Aortic smooth muscle cell (primary cell): ENCODE measurements at places on chromosomes 4 and X. TPM values are rescaled to one million over a fixed set of nuclear protein-coding genes. Genes with fewer than 3 reads are reported as not detected.

Gene HHIP
- 2.2 and 6.2 TPM in 2 replicates for total RNA-seq

Gene SULT1B1
- 3.0 and 4.6 TPM in 2 replicates for total RNA-seq

Gene CAMK2D
- 292 and 324 TPM in 2 replicates for total RNA-seq

Gene PRDM5
- total RNA-seq: 13.1 and 13.4 TPM in 2 replicates

Gene ZNF732
- 0.31 and 0.66 TPM in 2 replicates for total RNA-seq

Gene WFS1
- 15.6 and 23.4 TPM in 2 replicates for total RNA-seq

Gene LRCH2
- total RNA-seq: 4.9 and 6.8 TPM in 2 replicates

Gene ARMCX4
- total RNA-seq: 3.7 and 4.4 TPM in 2 replicates

Gene IL21
- not detected in 2 replicates for total RNA-seq

Gene GRIA3
- 5.0 and 7.4 TPM in 2 replicates for total RNA-seq

Gene PDE5A
- total RNA-seq: 58.8 and 146 TPM in 2 replicates

Gene OTC
- total RNA-seq: not detected in 2 replicates

Gene MAGEE2
- under 0.01 TPM in 1 of 2 replicates, not detected in the other for total RNA-seq

Gene IDUA
- 8.4 and 10.6 TPM in 2 replicates for total RNA-seq

Gene EDA
- 0.62 and 0.79 TPM in 2 replicates for total RNA-seq

Gene AFAP1
- total RNA-seq: 46.0 and 53.8 TPM in 2 replicates
